Astrocyte (in vitro differentiated cells and primary cell): ENCODE measurements at places on chromosomes 2 and 18. TPM values are rescaled to one million over a fixed set of nuclear protein-coding genes. Genes with fewer than 3 reads are reported as not detected.

DNA sequence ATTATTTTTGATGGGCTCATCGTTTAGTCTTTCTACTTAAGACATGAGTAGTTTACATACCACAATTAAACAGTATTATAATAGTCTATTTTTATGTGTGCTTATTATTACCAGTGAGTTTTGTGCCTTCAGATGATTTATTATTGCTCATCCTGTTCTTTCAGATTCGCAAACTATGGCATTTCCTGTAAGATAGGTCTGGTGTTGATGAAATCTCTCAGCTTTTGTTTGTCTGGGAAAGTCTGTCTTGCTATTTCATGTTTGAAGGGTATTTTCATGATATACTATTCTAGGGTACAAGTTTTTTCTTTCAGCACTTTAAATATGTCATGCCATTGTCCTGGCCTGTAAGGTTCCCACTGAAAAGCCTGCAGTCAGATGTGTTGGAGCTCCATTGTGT, 101.3 kb downstream of the DNAH7 start:
- H3K4me3 ChIP-seq, result no peak overlapping the region
- no peak overlapping the region for H3K27ac ChIP-seq
- no peaks in the 10 kb centered on the region for H3K27me3 ChIP-seq
- no peaks in the 10 kb centered on the region for H3K4me1 ChIP-seq

DNA sequence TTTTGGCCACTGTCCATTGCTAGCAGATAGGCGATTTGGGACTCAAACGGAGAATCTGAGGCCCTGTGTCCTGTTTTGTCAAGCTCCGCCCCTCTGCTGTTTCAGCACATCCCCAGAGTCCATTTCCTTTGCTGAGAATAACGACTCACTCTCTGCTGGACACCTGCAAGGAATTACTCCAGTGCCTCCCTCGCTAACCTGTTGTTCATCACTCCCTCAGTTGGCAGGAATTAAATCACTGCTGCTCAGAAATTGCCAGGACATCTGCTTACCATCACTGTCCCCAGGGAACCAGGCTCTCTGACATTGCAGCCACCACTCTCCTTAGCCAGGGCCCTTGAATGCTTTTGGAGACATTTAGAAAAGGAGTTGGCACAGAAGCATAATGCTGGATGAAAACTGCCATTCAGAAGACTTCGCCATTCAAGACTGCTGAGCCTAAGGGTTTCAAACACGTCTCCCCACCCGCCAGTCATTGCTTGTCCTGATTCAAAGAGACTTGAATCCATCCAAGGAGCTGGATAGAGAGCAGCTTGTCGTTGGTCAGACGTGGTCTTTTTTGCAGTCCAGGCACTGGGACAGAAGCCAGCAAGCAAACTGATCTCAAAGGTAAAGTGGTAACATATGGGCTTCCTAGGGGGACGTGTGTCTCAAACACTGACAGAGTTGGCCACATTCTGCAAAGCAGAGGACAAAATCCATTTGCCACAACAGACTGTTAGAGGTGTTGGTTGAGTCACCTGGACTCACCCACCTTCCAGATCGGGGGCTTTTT, 155.3 kb downstream of the UXS1 start:
- no peak for DNase-seq
- H3K27ac ChIP-seq, result no peak overlapping the region
- H3K36me3 ChIP-seq, result no peaks in the 10 kb centered on the region

GRCh38 chr2:1488851-1489250, 75.6 kb downstream of the TPO start:
- H3K27me3 ChIP-seq, result no peaks in the 10 kb centered on the region
- H3K4me1 ChIP-seq, result no peaks in the 10 kb centered on the region
- no peaks in the 10 kb centered on the region for H3K36me3 ChIP-seq
- DNase-seq, result no peak
- H3K4me3 ChIP-seq, result no peak overlapping the region

DNA sequence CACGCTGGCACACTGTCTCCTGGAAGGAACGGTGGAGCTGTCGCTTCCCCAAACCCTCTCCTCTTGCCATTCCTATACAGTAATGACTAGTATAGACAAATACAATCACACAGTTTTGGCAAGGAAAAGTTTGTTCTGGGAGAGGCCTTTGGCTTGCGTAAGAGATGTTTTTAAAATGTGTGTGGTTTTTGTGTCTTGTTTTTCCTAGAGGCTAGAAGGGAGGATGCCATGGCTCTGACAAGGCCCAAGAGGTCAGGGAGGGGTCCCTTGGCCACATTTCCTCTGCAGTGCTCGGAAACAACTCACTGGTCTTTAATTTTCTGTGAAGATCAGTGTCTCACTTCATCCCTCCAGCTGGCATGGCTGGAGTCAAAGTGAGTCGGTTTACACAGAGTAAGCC, 195.9 kb downstream of the SH3RF3 start:
- no peaks in the 10 kb centered on the region for H3K36me3 ChIP-seq
- H3K4me1 ChIP-seq, result peaks cover 33% of the 10 kb centered on the region
- H3K27me3 ChIP-seq, result no peaks in the 10 kb centered on the region

DNA sequence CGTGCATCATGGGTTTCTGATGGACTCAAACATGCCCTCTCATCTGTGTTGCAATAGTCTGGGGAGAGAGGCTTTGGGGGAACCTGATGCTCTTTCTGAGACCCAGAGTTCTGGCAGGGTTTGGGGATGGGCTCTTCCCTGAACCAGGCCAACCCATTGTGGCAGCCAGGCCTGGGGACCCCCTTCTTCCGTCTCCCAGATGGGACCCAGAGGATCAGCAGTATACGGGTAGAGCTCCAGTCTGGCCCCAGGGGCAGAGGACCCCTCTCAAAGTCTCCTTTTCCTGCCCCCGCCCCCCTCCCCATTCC, 333.7 kb downstream of the DYSF start:
- H3K27me3 ChIP-seq, result no peaks in the 10 kb centered on the region
- H3K4me3 ChIP-seq, result no peak overlapping the region
- H3K36me3 ChIP-seq, result no peaks in the 10 kb centered on the region
- H3K27ac ChIP-seq, result no peak overlapping the region

The PROM2 gene
- total RNA-seq, result 0.93 and 1.2 TPM in 2 replicates
